ENCODE measurements at places on chromosomes 2 and 18. TPM values are rescaled to one million over a fixed set of nuclear protein-coding genes. Genes with fewer than 3 reads are reported as not detected.

DNA sequence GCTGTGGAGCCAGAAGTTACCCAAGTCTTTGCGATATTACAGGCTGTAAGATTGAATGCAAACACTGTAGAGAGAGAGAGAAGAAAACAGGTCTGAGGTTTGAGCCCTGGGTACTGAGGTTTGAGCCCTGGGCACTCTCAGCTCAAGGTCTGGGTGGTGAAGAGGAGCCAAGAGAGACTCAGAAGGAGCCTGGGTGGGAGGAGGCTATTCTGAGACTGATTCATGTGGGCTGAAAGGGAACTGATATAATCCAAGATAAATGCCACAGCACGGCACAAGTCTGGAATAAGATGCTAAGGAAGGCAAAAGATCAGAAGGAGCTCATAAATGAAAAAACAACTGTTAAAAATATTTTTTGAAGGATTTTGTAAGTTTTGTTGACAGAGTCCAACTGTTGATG lies 407.6 kb upstream of the HS6ST1 start:
- DNase-seq: no peak

GRCh38 chr2:159807183-159808031 lies 9.4 kb upstream of the CD302 start:
- DNase-seq: no peak

DNA sequence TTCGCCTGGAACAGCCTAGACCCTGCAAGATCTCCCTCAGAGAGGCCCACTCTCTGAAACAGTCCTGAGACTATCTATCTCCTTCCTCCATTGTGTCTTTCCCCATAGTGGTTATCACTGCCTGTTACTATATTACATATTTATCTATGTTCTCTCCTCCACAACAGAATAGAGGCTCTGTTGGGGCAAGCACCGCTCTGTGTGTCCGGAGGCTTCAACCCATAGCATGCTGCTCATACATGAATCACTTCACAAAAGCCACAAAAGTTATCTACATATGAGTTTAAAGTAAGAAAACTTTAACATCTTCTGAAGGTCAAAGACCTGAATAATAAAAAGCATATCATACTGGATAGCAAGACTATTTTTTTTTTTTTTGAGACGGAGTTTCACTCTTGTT lies 242.1 kb upstream of the HS6ST1 start:
- no peak for DNase-seq

- no peak for DNase-seq
These were observed 57.3 kb downstream of the FARSB start for GRCh38 chr2:222598611-222599010.

The LRRTM4 gene
- not detected for total RNA-seq

The TMEM178A gene
- 1.9 TPM for total RNA-seq

The LYPD6 gene
- total RNA-seq: 17.7 TPM

Measured in breast epithelium (tissue), 4 donors.